Spinal cord (tissue), 10 donors: ENCODE measurements at places on chromosomes 11 and 22. TPM values are rescaled to one million over a fixed set of nuclear protein-coding genes. Genes with fewer than 3 reads are reported as not detected.

- no peak for DNase-seq
These were observed 21.2 kb downstream of the ARRB1 start for GRCh38 chr11:75330291-75330690.

DNA sequence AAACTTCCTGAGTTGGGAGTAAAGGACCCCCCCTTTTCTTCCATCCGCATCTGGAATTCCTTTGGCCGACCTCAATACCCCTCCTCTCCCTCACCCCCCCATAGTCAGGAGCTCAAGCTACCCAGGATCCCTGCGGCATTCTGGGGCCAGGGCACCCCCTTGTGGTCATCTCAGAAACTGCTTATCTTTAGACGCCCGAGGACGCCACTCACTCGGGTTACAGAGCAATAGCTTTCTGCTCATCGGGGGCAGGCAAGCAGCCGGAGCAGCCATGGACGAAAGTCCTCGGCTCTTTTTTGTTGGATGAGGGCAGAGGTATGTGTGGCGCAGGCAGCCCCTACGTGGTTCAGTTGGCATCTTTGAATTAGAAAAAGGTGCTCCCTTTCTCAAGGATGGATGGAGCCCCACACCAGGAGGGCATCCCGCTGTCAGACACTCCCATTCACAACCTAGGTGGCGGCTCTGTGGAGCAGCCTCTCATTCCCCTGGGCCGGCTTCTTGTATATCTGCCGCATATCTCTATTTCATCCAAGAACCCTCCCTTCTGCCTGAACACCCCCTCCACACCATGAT lies 2.3 kb downstream of the C1QTNF5 start:
- no peak for DNase-seq

DNA sequence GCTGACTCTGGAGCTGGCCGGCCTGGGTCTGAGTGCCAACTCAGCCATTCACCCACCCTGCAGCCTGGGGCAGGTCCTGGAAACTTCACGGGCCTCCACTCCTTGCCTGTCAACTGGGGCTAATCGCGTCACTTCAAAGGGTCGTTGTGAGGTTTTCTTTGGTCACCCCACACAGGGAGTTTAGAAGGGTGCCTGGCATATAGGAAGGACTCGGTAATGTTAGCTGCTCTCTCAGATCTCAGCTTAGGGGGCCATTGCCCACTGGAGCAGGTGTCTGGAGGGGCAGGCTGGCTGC lies 7.3 kb downstream of the INCENP start:
- no peak for DNase-seq

DNA sequence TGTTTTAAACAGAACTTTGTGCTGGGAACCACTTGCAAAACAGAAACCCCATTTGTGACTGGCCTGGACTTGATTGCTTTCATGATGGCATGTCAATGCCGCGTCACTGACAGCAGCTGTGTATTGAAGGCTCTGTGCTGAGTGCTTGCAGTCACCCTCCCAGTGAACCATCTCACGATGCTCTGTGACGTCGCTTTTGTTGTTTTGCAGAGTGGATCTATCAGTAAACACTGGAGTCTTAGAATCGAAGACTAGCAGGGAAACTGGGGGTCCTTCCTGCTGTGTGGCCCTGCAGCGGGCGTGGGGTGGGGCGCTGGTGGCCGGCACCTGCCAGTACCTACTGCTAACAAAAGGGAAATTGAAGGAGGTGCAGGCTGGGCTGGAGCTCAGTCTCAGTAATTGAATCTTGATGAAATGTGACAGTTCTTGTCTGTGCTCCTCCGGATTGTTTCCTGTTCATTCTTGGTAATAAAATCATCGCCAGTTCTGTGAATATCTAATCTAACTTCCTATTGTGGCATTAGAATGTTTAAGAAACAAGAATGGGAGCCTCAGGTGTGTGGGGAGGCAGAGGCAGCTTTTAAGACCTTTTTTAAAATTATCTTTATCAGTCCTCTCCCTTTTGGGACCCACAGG lies 50.5 kb upstream of the PARVG start:
- DNase-seq: no peak

DNA sequence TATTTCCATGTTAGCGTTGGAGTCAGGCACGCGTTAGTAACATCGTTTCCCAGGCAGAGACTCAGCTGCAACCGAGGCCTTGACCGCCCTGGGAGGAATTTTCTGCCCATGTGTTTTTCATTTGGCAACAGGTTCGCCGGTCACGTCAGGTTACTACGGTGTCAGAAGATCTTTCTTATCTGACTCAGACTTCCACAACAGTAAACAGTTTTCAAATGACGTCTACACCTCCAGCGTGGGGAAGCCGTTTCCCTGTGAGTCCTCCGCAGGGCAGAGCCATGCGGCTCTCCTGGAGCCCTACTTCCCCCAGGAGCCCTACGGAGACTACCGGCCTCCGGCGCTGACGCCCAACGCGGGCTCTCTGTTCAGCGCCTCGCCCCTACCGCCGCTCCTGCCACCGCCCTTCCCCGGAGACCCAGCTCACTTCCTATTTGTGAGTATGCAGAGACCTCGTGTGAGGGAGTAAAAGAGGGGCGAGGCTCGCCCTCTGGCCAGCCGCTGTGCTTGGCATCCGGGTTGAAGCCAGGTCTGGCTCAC lies 14.3 kb upstream of the POU2AF3 start:
- no peak for DNase-seq

- no peak for DNase-seq
These were observed 38.1 kb downstream of the CABIN1 start for GRCh38 chr22:24049211-24049610.

MOB2 gene
- 36.3 TPM for total RNA-seq
